Panc1 (cell line): ENCODE measurements at places on chromosomes 16 and 17.
A peak's percentile ranks its signal among the peaks of the same experiment; 100 is the strongest.

DNA sequence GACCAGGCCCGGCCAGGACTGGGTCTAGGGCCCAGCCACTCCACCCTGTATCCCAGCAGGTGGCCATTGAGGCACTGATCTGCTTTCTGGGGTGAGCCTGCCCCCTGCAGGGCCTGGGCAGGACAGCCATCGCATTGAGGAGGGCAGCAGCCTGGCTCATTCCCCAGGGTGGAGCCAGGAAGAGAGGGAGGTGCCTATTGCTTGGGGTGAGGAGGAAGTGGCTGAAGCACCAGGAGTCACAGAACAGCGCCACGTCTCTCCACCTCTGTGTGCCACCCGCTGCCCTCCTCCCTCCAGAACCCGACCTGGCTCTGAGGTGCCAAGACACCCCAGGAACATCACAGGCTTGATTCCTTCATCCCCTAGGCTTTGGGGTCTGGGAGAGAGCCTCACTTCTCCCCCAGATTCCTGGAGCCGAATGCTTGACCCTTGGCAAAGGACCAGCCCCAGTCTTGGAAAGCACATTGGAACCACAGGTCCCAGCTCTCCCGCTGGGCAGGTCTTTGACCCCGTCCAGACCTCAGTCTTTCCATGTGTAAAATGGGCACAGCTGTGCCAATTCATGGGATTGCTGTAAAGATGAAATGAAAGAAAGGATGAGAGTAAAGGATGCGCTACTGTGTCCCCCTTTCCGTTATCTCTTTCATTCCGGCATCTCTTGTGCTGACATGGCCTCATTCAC lies 7.2 kb upstream of the KRT36 start:
- peaks cover 28% of the 10 kb centered on the region for H3K4me1 ChIP-seq
- no peak for DNase-seq
- H3K27me3 ChIP-seq: no peaks in the 10 kb centered on the region
- H3K4me3 ChIP-seq: no peak overlapping the region
- no peaks in the 10 kb centered on the region for H3K36me3 ChIP-seq

DNA sequence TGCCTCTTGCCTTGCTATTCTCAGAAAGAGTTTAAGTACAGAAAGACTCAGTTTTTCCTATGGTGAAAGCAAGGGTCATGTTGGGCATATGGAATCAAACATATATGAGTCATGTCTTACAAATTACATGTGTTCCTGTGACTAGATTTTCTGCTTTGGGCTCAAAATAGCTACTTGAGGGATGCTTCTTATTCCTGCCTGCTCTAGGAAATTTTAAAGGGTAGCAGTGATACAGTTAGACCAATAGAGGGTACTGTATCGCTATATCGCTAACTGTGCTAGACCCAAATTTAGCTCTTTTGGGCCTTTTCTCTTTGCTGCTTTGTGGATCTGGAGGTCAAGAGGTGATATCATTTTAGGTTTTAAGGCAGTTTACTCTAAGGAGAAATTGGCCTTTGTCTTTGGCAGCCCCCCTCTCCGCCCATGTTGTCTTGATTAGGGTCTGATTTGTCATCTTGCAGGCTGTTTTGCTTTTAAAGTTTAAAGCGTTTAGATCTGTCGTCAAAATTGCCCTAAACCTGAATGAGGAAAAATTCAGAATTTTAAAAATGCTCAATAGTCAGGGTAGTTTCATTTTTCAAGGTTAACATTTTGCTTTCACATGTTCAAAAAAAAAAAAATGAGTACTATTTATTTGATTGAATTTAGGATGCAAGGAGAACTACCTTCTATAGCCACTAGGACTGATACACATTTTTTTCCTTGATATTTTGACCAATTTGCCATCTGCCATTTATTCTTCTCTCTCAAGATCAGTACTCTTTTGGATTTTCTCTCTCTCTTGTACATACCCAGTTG lies 8.8 kb downstream of the NFATC3 start:
- H3K36me3 ChIP-seq: no peaks in the 10 kb centered on the region
- H3K4me3 ChIP-seq: no peak overlapping the region

DNA sequence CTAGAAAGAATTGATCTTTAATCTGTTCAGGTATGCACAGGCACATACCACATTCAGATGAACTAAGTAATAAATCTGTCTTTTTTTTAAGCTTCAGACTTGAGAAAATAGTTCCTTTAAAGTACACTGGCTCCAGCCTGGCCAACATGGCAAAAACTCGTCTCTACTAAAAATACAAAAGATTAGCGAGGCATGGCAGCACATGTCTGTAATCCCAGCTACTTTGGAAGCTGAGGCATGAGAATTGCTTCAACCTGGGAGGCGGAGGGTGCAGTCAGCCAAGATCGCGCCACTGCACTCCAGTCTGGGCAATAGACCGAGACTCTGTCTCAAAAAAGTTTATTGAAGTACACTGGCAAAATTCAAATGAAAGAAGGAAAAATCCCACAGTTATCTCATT lies 111.0 kb upstream of the NETO2 start:
- no peaks in the 10 kb centered on the region for H3K36me3 ChIP-seq
- H3K4me3 ChIP-seq: no peak overlapping the region
- no peaks in the 10 kb centered on the region for H3K4me1 ChIP-seq
- no peak overlapping the region for H3K27ac ChIP-seq
- H3K27me3 ChIP-seq: no peaks in the 10 kb centered on the region

DNA sequence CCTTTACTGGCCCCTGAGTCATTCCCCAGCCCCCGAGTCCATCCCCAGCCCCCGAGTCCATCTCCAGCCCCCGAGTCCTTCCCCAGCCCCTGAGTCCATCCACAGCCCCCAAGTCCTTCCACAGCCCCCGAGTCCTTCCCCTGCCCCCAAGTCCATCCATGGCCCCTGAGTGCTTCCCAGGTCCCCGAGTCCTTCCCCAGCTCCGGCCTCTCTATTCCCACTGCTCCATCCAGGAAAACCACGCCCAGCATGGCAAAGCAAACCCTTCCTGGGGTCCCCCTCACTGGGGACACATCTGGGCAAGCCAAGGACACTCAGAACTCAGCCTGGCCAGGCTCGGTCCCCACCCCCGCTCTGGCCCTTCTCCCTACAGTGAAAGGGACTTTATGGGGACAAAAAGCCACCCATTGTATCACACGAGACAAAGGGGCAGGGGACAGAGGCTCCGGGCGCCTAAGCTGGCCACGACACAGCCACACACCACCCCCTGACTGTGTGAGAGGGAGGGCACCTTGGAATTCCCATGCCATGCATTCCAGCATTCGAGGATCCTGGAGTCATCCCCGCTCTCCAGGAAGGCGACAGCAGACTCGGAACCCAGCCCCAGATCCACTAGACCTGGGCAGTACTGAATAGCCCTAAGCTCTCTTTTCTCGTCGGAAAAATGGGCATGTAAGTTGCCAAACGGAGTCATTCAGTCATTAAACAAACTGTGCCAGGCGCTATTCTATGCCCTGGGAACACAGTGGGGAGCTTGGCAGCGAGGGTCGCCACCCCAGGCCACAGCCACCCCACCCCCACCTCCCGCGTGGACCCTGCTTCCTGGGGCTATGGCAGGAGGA lies 14.0 kb downstream of the PLLP start:
- DNase-seq: no peak
- H3K27me3 ChIP-seq: no peaks in the 10 kb centered on the region
- H3K4me3 ChIP-seq: no peak overlapping the region
- H3K27ac ChIP-seq: no peak overlapping the region

DNA sequence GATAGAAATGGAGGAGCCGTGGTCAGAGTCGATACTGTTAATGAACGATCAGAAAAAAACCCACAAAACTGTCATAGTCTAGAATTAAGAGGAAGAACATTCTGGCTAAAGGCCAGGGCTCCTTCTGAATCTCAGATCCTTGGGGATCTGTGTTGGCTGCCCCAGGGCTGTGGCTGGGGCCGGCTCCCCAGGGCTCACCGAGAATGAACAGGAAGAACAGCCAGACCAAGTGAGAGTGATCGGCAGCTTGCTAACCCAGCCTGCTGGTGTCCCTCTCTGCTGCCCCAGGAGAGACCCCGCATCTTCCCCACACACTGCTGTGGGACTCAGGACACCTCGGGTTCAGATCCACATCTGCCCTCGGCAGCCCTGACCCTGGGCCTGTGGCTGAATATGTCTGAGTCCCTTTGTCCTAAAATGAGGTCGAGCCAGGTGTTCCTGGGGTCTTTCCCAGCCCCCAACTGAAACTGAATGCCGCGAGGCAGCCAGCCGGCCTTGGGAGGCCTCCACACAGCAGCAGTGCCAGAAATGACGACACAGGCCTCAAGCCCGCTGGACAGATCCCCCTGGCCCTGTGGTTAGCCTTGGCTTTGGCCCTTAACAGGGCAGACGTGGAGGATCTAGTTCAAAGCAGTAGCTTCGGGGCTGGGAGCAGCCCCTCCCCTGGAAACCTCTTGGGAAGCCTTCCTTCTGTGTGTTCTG lies 23.9 kb upstream of the CLEC18A start:
- no peak overlapping the region for H3K4me3 ChIP-seq
- H3K27me3 ChIP-seq: no peaks in the 10 kb centered on the region
- H3K36me3 ChIP-seq: no peaks in the 10 kb centered on the region
- H3K27ac ChIP-seq: no peak overlapping the region

DNA sequence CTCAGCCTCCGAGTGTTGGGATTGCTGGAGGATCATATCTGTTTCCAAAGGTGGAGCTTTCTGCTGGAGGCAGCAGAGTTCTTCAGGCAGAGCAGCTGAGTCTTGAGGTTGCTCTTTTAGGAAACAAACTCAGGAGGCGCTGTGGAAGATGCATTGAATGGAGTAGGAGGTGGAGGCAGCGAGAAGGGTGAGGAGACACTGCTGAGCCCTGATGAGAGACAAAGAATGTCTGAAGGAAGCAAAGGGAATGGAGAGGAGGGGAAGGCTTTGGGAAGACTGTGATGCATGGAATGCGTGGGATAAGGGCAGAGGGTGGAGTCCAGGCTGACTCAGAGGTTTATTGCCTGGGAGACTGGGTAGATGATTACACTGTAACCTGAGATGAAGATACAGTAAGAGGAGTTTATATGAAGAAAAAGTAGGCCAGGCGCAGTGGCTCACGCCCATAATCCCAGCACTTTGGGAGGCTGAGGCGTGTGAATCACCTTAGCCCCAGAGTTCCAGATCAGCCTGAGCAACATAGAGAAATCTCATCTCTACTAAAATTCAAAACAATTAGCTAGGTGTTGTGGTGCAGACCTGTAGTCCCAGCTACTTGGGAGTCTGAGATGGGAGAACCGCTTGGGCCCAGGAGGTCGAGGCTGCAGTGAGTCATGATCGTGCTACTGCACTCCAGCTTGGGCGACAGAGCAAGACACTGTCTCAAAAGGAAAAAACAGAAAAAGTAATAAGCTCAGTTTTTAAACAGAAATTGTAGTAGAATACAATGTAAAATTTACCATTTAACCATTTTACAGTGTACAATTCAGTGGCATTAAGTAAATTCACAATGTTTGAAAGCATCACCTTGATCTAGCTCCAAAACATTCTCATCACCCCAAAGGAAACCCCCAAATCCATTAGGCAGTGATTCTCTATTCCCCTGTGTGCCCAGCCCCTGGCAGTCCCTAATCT lies 17.8 kb upstream of the TMEM219 start:
- H3K4me1 ChIP-seq: peaks cover 17% of the 10 kb centered on the region
- H3K27ac ChIP-seq: peak overlapping the region; percentile 99
- H3K4me3 ChIP-seq: peak overlapping the region; percentile 53
- no peaks in the 10 kb centered on the region for H3K27me3 ChIP-seq

GRCh38 chr16:56353054-56353921 lies 72.1 kb downstream of the AMFR start:
- H3K27ac ChIP-seq: no peak overlapping the region
- no peaks in the 10 kb centered on the region for H3K36me3 ChIP-seq
- H3K27me3 ChIP-seq: no peaks in the 10 kb centered on the region
- H3K4me1 ChIP-seq: peaks cover 11% of the 10 kb centered on the region
- H3K4me3 ChIP-seq: no peak overlapping the region

- peak overlapping the region; percentile 77 for H3K27ac ChIP-seq
- no peak for DNase-seq
- H3K4me1 ChIP-seq: peaks cover 23% of the 10 kb centered on the region
- no peak overlapping the region for H3K4me3 ChIP-seq
- H3K36me3 ChIP-seq: no peaks in the 10 kb centered on the region
These were observed 585 bp upstream of the KRT36 start for GRCh38 chr17:41490000-41490990.

DNA sequence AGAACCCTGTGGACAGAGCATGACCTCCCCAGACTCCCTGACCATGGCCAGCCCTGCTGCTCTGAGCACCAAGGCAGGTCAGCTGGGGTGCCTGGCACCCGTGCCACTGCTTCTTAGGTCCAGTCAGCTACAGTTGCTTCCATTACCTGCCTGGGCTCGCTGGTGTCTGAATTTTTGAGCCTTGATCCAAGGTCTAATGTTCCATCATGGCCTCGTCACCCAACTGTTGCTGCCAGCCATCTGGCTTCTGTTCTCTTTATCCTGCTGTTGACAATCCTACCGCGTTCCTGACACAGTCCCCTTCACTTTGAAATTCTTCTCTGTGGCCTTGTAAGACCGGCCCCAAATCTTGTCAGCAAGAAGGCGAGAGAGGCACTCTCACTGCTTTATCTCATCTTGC lies 16.7 kb downstream of the GLYR1 start:
- H3K36me3 ChIP-seq: peaks cover 25% of the 10 kb centered on the region
- H3K4me3 ChIP-seq: no peak overlapping the region
- no peak for DNase-seq
- H3K4me1 ChIP-seq: no peaks in the 10 kb centered on the region

DNA sequence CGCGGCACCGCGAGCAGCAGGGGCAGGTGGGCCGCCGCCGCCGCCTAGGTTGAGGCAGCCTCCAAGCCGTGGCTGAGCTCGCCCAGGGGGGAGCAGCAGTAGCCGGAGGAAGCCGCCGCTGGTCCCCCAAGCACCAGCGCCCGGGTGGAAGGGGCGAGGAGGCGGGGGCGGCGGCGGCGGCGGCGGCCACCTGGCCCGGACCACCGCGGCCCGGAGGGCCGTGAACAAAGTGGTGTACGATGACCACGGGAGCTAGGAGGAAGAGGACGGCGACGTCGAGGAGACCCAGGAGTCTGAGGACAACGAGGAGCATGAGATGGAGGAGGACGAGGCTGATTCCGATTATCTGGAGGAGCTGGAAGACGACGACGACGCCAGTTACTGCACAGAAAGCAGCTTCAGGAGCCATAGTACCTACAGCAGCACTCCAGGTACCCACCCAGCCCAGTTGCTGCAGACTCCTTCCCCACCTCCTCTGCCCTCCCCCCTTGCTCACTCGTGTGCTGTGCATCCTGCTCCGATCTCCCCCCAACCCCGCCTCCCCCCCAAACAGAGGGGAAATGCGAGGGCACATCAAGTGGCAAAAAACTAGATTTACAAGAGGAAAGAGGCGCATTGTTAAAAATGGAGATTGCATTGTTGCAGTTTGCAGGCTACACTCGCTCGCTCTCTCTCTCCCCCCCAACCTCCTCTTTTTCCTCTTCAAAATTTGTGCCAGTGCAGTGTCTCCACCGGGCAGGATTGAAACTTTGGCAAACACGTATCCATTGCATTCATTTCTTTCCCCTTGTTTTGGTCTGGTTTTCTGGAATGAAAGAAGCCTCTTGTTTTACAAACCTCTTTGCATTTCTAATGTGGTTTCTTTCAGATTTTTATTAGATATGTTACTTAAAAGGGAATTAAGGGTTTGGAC lies 41.8 kb upstream of the AMZ2 start:
- peak overlapping the region; percentile 58 for H3K4me3 ChIP-seq
- H3K27ac ChIP-seq: no peak overlapping the region
